ENCODE measurements at places on chromosomes 3 and 15.

DNA sequence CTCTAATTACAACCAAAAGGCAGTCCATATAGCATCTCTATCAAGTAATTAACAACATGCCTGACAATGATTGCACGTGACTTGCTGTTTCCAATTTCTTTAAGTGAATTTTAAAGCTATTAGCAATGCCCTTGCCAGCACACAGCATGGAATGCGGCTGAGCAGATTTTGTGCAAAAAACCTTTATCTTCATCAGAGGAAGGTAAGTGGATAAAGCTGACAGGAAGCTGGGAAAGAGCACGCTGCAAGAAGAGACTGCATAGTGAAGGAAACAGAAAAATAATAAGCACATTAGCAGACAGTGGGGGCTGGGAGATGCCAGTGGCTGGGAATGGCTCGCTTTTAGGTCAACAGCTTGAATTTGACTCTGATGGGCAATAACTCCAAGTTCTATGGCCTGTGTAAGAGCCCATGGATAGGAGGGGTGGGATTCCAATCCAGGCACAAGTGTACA lies 138.8 kb downstream of the PDZRN3 start:
- no peak for DNase-seq

DNA sequence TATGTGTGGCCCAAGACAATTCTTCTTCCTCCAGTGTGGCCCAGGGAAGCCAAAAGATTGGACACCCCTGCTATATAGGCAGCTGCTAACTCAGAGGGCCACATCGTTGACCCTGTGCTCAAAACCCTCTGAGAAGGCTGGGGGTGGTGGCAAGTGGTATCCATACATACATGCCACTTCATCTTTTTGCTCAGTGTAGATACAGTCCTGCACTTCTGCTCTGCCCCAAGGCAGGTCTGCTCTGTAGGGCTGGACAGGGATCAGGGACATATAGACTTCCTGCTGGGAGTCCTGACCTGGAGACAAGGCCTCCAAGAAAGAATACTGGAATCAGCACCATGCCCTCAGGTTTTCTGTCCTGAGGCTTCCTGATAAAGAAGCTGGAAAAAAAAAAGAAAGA lies 4.5 kb upstream of the HCN4 start:
- DNase-seq, result no peak

GRCh38 chr3:133461291-133461690 lies 61.4 kb downstream of the BFSP2 start:
- peak; percentile 18 for DNase-seq

GRCh38 chr3:170725285-170725731 lies 139.4 kb upstream of the SLC7A14 start:
- peak; percentile 63 for DNase-seq

DNA sequence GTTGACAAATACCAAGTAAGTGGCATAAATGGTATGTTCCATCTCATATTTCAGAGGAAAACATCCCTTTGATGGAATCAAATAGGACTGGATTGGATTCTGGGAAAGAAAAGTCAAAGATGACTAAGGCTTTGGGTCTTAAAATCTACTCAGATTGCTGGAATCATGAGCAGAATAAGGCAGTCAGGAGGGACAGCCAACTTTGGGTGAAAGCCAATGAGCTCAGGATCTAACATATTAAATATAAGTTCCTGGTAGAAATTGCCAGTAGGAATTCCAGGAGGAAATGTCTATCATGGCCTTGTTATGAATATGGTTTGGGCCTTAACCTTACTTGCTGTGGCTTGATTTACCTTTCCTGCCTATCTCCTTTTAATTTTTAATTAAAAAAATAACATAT lies 55.3 kb downstream of the ISL2 start:
- DNase-seq, result peak; percentile 29

DNA sequence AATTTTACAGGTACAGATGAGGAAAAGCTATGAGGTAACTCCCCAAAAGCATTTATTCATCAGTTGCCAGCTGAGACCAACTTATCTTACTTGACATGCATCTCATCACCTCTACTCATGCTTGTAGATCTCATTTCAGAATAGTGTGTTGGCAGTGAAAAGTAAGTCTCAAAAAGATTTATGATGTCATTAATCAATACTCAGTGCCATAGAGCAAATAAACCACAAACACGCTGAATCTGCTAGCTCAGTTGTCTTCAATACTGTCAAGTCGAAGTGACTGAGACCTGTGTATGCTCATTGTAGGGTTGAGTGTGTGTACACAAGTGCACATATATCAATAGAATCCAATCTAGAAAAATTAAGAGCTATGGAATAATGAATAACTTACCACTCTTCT lies 413.5 kb downstream of the CNTN3 start:
- DNase-seq, result no peak

- no peak for DNase-seq
These were observed 716 bp upstream of the ISLR2 start for GRCh38 chr15:74129586-74130154.

DNA sequence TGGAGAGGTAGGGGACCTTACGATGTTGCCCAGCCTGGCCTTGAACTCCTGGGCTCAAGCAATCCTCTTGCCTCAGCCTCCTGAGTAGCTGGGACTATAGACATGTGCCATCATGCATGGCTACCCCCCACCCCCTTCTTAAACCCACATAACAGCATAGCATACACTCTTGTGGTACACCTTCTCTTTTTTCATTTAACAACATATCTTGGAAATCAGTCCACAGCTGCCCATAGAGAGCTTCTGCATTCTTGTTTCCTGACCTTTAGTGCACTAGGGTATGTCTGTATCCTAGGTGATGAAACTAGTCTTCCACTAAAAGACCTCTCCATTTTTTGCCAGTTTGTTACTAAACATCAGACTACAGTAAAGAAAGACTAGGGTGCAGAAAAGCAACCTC lies 33.0 kb downstream of the SLC28A1 start:
- no peak for DNase-seq

DNA sequence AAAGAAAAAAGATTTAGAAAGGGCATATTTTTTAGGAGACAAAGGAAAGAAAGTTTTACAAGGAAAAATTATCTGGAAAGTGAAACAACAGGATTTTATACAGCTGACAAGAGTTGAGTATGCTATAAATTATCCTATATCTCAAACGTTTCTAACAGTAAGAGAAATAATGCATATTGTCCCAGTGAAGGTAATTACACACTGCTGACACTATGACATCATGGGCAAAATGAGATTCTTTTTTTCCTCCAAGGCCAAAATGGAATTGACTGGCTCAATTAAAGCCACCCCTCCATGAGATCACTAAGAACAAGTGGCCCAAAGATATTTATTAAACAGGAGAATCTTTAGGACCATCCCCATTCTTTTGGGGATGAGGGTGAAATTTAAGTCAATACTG lies 72.0 kb upstream of the CDIN1 start:
- no peak for DNase-seq

DNA sequence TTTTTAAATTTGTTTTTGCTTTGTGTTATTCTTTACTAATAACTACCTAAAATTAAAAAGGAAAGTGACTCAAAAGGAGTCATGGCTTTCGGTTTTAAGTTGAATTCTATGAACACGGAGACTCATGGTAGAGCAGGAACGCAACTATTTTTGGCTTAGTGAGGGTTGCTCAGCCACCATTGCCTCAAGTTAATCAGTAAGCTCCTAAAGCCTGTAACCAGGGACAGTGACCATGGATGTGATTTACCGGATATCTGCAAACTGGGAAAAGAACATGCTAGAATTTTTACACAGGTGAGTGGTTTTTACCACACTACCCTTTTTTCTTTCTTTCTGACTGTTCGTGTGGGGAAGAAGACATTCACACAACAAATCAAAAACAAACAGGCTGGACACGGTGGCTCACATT lies 11.8 kb downstream of the SLC12A8 start:
- DNase-seq, result no peak

GRCh38 chr3:152474585-152474984 lies 205.9 kb downstream of the MBNL1 start:
- peak; percentile 70 for DNase-seq

- no peak for DNase-seq
These were observed 779 bp upstream of the CTNNB1 start for GRCh38 chr3:41198526-41198925.
